Right forelimb (tissue), 1 donor: ENCODE measurements at places on chromosomes 7 and 10.
A peak's percentile ranks its signal among the peaks of the same experiment; 100 is the strongest.

DNA sequence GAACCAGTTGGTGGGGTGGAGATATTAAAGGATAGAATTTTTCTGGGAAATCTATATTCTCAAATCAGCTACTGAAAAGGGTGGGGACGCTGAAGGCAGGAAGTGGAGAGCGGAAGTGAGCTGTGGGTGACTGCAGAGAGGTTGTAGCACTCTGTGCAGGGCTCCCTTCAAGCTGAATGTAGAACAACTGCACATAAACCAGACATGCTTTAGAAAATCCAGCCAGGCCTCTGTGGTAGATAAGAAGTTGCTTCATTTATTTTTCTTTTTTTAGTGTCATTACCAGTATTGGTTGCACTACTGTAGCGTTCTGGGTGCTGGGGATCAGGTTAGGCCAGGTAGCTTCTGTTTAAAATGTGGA is 127.8 kb downstream of the CELF2 start:
- no peak for DNase-seq

DNA sequence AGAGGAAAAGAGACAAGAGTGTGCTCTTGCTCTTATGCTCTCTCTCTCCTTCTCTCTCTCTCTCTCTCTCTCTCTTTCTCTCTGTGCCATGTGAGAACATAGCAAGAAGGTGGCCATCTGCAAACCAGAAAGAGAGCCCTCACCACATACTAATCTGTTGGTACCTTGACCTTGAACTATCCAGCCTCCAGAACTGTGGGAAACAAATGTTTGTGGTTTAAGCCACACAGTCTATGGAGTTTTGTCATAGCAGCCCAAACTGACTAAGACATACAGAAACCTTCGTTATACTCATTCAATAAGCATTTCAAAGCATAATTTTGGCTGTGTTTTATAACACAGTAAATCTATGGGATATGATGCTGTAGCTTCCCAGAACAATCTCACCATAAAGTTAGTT is 56.4 kb upstream of the PLPP4 start:
- no peak for DNase-seq

GRCh38 chr7:96244992-96245292 is 77.0 kb downstream of the SLC25A13 start:
- no peak for DNase-seq

DNA sequence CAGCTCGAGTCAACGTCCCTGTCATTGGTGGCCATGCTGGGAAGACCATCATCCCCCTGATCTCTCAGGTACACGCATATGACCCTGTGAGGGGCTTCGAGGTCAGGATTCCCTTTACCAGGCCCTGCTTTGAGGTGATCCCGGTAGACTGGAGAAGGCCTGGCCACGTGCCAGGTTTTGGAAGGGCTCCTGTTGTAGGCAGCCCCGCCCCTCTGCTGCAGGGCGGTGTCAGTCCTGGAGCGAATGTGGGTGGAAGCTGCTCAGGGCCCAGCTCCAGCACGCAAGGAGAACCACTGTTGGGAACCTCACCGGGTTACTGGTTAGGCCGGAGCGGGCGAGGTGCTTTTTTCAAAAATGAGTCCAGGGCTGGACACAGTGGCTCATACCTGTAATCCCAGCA is 15.6 kb downstream of the MDH2 start:
- DNase-seq = no peak

DNA sequence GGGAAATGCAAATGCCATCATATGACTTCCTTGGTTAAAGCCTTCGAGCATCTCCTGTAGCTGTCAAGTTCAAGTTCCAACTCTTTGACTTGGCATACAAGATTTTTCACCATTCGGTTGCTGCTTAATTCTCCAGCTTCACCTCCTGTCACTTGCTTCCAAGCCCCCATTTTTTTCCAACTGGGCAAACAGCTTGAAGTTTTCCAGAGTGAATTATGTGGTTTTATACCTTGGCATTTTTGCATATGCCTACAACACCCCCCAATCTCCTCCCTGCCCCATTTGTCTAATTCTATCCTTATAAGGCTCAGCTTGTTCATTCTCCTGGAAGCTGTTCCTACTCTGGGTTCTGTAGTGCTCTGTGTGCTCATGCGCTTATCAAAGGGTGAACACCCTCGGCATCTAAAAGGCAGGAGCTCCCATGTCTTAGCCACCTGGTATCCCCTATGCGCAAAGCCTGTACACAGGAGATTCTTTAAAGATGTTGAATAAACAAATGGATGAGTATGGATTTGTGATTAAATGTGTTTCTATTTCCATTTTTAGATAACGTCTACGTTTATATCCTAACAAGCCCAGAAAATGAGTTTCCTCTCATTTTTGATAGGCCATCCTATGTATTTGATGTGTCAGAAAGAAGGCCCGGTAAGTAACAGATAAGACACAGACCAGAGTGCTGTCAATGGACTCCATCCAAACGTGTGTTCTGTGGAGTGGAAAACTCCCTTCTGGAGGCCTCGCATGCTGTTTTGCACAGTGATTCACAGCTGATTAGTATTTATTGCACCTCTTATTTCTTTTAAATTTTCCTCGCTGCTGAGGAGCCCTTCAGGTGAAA is 52.5 kb downstream of the CDHR3 start:
- no peak for DNase-seq

DNA sequence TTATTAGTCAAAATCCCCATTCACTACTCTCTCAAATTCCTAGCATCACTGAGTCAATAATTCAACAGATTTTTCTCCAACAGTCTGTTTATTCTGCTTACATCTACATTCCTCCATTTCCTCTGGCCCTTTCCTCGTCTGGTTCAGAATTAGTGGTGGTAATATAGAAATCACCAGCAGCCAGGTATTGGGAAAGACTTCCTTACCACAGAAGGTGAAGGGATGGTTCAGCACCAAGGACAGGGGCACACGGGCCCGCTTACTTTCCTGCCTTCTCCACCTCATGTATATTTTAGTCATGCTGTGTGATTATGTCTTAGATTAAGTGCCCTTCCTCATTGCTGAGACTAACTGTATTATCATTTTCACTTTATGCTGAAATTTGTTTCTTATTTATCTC is 70.4 kb upstream of the APBB1IP start:
- peak; percentile 70 for DNase-seq

DNA sequence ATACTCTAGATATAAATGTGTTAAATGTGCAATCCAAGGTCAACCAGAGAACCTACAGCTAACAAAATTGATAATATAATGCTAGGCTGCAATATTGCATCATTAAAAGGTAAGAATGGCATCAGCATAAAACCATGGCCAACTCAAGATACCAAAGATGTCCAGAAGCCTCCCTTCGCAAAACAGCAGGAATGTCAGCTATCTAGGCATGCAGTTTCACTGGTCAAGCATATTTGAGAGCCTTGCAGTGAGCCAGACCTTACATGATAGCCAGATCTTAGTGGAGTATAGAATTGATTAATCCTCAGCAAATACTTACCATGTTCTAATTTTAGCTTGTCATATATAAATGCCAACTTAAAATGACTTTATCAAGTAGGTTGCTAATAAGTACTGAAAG is 138.8 kb downstream of the ZEB1 start:
- DNase-seq = no peak

DNA sequence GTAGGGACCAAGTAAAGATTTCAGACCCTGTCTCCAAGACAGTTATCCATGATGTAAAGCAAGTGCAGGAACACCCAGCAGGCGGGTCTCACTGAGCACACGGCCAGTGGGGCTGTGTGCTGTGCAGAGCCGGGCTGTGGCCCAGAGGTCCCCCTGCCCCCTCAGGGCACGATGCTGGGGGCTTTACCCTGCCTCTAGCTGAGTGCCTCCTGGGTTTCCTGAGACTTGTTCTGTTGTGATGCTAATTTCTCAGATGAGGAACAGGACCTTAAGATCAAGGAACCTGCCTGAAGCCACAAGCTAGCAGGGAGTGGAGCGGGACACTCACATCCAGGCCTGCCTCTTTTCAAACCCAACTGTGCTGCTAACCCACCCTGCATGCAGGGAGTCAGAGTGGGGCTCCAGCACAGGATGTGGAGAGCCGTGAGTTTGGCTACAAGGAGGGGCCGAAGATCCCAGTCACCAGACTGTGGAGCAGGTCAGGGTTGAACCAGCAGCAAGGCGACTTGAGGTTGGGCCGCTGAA is 76.1 kb upstream of the LYZL2 start:
- no peak for DNase-seq

DNA sequence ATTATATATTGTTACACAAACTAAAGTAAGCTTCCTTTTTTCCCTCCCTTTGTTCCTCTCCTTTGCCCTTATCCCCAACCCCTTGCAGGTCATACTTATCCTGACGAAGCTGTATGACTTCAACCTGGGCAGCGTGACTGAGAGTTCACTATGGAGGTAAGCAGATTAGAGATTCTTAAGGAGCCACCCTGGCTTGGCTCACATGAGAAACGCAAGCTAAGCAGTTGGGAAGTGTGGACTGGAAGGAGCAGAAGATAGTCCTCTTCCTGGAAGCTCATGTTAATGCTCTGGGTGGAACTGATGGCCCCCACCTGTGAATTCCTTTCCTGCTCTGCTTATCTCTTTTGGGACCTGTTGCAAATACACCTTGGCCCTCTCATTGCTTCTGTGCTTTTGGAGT is 201.6 kb downstream of the SORCS3 start:
- no peak for DNase-seq

DNA sequence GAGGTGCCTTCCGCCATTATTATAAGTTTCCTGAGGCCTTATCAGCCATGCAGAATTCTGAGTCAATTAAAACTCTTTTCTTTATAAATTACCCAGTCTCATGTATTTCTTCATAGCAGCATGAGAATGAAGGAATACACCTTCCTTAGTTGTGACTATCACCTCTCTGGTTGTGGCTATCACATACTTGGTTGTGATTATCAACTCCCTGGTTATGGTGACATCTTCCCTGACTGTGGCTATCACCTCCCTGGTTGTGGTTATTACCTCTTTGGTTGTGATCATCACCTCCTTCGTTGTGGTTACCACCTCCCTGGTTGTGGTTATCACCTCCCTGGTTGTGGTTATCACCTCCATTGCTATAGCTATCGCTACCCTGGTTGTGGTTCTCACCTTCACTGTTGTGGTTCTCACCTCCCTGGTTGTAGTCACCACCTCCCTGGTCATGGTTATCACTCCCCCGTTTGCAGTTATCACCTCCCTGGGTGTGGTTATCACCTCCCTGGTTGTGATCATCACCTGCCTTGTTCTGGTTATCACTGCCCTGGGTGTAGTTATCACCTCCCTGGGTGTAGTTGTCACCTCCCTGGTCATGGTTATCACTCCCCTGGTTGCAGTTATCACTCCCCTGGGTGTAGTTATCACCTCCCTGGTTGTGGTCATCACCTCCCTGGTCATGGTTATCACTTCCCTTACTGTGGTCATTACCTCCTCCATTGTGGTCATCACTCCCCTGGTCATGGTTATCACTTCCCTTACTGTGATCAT is 105.9 kb downstream of the GPR26 start:
- DNase-seq = no peak

DNA sequence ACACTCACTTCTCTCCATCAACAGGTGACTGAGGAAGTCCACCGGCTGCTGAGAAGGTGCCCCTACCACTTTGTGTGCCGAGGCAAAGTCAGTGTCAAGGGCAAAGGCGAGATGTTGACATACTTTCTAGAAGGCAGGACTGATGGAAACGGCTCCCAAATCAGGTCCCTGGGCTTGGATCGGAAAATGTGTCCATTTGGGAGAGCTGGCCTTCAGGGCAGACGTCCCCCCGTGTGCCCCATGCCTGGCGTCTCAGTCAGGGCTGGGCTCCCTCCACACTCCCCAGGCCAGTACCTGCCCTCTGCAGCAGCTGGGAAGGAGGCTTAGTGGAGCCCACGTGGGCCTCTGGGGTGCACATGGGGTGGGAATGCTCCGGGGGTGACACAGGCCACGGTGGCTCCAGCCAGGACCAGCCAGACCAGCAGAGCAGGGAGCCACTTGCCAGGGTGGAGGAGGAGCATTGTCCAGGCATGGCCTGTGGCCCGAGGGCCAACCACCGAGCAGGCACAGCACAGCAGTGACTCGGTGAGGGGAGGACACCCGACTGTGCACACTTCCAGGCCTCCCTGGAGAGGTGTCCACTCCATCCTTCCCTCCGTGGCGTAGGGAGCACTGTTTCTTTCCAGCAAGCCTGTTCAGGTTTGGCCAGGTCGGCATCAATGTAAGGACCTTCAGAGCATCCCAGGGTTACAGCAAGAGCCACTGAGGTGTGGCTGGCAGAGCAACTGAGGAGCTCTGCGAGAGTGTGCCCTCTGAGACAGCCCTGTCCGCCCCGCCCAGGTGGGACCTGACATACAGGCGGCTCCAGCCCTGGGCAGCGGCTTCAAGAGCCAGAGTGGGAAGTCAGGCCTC is 139.7 kb downstream of the ADCY1 start:
- no peak for DNase-seq

DNA sequence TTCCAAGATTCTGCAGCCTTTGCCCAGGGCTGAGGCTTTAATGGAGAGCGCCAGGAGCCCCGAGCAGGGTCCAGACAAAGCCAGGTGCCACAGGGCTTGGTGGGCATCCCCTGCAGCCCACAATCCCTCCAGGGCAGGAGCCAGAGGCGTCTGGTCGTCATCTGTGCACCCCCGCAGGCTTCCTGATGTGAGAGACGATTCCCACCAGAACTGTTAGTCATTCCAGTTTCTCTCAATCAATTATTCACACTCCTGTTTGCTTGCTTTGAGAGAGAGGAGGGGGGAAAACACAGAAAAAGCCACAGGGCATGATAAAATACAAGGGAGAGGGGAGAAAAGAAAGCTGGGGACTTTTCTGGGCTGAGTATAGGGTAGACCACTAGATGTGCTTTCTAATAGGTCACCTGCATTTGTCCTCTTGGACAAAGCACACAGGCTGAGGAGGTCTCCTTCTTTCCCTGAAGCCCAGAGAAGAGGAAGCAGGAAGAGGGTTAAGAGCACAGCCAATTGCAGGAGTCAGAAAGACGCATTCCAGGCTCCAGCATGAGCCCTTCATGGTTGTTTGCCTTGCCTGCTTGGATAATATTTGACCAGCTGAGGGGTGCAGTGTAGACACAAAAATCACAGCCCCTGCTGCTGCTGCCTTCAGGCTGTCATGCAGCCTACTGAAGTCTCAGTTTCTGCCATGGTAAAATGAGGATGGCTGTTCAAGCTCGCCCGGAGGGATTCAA is 194.4 kb downstream of the PLXNA4 start:
- no peak for DNase-seq

DNA sequence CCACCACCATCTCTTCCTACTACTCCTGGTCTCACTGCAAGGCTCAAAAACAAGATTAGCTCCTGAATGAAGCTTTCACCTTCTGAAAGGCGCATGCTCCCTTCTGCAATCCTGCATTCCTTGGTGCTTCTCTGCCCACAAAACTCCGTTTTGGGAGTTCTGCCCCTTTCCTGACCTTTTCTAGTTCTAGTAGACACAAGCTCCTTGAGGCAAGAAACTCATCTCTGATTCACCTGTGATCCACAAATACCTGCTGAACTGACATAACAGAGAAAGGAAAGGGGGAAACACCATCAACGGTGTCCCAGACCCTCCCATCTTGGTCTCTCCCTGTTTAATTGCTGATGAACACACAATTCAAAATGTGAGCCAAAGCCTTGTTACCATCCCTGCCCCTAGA is 64.0 kb upstream of the EGR2 start:
- DNase-seq = no peak
